ENCODE measurements at places on chromosomes 11 and 22.

DNA sequence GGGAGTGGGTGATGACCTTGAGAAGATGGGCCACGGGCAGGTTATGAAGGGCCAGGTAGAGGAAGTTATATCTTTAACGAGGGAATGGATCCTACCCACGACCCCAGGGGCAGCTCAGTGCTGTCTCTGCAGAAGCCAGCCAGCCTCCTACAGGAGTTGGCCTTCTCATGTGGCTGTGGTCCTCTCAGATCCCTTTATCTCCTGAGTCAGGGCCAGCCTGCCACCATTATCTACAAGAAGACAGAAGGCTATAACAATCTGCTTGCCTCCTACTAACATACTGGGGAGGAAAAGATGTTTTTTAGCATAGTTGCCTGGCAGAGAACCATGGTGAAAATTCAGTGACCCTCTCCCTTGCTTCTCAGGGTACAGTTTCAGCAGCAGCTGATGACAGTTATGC, 7.0 kb upstream of the YWHAH start:
- no peak for DNase-seq

- peak; percentile 65 for DNase-seq
Observed at GRCh38 chr11:36672815-36673450, 74.9 kb upstream of the RAG2 start.

DNA sequence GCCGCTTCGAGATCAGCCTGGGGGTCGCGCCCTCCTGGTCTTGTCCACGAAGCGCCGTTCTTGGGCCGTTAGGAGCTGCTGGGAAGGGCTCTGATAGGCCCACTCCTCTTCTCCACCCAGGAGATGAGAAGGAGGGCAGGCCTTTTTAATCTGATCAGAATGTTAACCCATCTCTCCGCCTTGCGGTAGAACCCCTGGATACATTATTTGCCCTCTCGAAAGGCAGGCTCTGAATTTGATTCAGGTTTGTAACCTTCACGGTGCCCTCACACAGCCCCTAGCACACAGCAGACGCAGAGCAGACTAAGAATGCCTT, at the start of gene CCDC83:
Gene CCDC83 (plus strand): TSS at position 43 of the 316 bp plus-strand sequence. CDS start 9,741 bp downstream, outside the sequence.
- no peak for DNase-seq

- no peak for DNase-seq
Observed at GRCh38 chr11:86243396-86243795, 1.2 kb upstream of the EED start.

DNA sequence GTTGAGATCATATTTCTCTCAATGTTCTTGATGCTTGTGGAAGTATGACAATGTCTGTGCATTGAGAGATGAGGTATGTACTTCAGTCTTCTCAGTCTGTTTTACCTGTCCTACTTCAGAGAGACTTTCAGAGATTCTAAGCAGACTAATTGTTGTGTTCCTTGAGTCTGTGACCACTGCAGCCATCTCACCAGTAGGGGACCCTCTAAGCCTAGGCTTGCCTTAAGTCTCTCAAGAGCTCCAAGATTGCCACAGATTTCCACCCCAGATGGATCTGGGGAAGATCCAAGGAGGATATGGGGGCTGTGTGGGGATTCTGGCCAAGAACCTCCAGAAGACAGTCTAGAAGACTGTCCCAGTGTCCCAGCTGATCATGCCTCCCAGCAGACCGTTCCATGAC, 179.9 kb upstream of the PLET1 start:
- no peak for DNase-seq

All from PC-3 (cell line).